Muscle of arm (tissue), 14 donors: ENCODE measurements at places on chromosomes 2 and 18. TPM values are rescaled to one million over a fixed set of nuclear protein-coding genes. Genes with fewer than 3 reads are reported as not detected.

DNA sequence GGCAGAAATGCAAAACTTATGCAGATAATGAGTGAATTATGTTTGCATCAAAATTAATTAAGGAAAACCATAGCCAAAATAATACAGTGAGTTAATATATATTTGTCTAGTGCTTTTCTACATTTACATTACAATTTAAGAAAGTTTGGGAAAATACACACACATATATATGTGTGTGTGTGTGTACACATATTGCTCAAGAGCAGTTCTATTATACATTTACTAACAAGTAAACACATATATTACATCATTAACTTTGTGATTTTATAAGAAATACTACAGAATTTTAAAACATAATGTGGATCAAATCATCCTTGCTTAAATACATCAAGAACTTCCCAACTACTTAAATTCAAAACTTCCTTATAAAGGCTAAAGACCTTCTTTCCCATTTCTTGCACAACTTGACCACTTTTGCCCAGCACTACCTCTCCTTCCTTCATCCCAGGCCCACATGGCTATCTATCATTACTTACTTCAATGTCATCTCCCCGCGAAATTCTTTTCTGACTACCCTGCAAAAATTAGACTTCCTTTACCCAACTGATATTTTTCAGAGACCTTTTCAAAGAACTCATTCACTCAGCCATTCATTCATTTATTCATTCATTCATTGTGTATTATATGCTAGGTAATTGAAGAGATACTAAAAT is 68.4 kb downstream of the COL5A2 start:
- no peak for DNase-seq

GRCh38 chr2:188880740-188881139 is 93.4 kb upstream of the COL3A1 start:
- no peak for DNase-seq

- no peak for DNase-seq
These were observed 271.2 kb upstream of the SETBP1 start for GRCh38 chr18:44409515-44409914.

DNA sequence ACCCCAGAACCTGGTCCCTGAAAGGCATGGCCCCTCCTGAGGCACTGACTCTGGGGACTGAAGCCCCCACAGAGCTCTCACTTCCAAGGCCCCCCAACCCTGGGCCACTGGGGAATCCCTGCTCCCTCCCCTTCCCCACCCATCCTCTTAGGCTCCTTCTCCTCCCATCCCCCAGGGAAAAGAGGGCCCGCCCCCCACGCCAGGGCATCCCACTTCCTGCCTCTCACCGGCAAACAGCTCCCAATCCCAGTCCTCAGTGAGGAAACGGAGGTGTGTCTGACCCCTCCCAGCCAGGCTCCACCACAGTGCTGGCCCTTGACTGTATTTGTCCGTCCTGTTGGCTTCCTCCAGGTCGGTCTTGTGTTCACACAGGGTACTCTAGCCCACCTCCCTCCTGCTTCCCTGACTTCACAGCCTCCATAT is 35.0 kb upstream of the PTMA start:
- no peak for DNase-seq

GRCh38 chr2:203908066-203908796 is 28.3 kb upstream of the ICOS start:
- DNase-seq: no peak

DNA sequence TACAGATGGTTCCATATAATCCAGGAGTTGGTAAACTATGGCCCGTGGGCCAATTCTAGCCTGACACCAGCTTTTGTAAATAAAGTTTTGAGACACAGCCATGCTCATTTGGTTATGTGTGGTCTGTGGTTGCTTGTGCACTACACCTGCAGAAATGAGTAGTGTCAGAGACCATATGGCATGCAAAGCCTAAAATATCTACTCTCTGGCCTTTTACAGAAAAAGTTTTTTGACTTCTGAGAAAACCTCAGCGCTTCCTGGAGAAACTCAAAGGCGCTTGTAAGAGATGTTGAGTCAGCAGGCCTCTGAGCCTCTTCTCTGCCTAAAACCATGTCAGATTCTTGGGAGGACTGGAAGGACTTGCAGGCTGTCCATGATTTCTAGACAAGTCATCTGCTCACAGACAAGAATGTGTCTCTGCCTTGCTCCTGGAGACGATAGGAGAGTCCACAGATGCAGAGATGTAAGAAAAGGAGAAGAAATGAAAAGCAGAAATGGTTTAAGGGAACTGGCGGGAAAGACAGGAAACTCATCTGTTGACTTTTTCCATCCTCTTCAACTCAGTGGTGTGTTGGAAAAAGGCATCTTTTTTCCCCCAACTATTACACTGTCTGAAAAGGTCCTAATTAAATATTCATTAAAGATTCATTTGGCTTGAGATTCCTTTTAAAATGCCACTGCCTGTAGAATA is 5.2 kb downstream of the TTC39C start:
- DNase-seq: no peak

DNA sequence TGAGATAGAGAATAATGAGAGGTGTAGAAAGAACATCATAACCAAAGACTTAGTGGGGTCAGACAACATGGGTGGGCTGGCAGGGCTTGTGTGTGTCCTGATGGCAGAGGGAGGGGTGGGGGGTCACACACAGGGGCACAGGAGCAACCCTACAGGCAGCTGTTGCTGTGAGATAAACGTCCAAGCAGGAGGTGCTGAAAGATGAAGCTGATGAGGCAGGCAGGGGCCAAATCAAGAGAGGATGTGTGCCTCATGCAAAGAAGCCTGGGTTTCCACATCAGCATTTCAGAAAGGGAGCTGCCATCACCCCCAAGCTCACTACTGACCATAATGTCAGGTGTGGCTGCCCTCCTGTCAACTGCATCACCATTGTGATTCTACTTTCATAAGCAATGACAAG is 16.0 kb upstream of the SKA1 start:
- no peak for DNase-seq

GRCh38 chr2:226771067-226771466 is 28.6 kb downstream of the IRS1 start:
- no peak for DNase-seq

GRCh38 chr18:11324956-11325882 is 175.8 kb upstream of the PIEZO2 start:
- no peak for DNase-seq

DNA sequence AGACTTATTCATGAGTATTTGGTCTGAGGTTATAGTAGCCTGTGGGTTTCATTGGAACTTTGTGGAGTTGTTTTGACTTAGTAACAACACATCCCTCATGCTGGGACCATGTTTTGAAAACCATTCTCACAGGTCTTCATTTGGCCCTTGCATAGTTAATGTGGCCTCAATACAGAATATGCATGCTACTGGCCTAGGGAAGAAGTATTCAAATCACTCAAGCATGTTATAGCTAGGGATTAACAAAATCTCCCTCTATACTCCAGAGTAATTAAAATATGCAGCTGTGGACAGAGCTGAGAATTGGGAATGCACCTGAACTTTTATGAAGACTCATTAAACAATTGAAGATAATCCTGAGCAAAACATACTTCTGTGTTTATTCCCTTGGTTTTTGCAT is 325.5 kb upstream of the CHAC2 start:
- no peak for DNase-seq

- no peak for DNase-seq
These were observed 78.9 kb downstream of the MAP4K4 start for GRCh38 chr2:101776172-101777043.

GRCh38 chr2:24214880-24215279 is 40.0 kb downstream of the FAM228A start:
- no peak for DNase-seq

DNA sequence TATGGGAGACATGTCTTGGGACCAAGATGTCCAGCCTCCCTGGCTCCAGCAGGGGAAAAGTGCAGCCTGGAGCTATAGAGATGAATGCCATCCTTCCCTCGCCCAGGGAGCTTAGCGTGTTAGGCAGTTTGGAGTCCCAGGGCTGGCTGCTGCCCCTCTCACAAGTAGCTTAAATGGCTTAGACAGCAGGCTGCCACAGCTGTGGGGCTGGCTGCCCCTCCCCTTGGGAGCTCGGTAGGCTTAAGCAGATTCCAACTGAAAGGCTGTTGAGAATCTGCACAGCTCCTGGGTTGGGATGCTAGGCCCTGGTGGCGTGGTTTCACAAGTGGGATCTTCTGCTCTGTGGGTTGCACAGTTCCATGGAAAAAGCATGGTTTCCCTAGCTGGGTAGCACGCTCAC is 940.5 kb upstream of the DDX18 start:
- no peak for DNase-seq

DNA sequence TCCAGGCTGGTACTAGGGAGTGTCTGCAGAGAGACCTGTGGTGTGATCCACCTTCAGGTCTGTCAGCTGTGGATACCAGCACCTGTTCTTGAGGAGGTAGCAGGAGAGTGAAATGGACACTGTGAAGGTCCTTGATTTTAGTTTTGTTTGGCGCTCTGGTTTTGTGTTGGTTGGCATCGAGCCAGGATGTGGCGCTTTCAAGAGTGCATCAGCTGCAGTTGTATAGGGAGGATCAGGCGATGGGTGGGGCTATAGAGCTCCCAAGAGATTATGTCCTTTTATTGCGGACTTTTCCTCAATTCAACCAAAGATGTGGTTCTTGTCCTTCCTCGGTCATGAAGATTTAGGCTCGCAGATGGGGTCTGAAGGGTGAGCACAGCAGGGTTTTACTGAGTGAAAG is 37.5 kb downstream of the SLC39A10 start:
- no peak for DNase-seq

DNA sequence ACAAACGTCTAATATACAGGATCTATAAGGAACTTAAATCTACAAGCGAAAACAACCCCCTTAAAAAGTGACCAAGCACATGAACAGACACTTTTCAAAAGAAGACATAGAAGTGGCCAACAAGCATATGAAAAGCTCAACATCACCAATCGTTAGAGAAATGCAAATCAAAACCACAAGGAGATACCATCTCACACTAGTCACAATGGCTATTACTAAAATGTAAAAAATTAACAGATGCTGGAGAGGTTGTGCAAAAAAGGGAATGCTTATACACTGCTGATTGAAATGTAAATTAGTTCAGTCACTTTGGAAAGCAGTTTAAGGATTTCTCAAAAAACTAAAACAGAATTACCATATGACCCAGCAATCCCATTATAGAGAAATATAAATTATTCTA is 1148.5 kb upstream of the FAM98A start:
- DNase-seq: no peak

- no peak for DNase-seq
These were observed 365.9 kb upstream of the MEX3C start for GRCh38 chr18:51563396-51563795.

DNA sequence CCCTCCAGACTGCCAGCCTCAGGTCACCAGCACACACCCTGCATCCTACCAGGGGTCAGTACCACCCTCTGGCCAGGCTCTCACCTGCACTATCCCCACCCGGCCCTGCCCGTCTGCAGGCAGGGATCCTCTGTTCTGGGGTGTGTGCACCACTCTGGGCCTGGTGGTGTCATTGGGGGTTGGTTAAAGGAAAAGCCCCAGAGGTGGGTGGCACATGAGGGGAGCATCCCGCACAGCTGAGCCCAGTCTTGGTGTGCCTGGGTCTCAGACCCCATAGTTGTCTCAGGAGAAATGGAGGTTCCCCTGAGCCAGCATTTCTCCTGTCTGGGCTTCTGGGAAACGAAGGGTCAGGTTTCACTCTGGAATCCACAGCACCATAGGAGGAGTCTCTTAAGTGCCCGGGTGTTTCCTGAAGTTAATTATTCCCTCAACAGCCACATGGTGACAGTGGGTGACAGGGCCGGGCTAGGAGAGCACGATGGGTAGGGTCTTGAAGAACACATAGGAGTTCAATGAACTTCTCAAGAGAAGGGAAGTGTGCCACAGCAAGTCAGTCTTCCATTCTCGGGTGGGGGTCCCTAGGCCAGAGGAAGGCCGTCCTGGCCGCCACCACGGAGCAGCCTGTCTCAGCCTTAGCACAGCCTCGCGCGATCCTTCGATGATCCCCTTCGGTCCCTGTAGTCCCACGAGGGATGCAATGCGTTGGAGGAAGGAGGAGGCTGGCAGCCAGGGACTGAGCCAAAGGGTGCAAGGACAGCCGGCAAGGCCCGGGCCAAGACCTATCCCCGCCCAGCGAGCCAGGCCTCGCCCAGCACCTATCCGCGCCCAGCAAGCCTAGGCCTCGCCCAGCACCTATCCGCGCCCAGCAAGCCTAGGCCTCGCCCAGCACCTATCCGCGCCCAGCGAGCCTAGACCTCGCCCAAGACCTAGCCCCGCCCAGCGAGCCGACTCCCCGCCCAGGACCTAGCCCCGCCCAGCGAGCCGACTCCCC is 1.1 kb upstream of the FARP2 start:
- peak; percentile 28 for DNase-seq

- DNase-seq: no peak
These were observed 114.9 kb downstream of the CD8B2 start for GRCh38 chr2:106602042-106602441.

DNA sequence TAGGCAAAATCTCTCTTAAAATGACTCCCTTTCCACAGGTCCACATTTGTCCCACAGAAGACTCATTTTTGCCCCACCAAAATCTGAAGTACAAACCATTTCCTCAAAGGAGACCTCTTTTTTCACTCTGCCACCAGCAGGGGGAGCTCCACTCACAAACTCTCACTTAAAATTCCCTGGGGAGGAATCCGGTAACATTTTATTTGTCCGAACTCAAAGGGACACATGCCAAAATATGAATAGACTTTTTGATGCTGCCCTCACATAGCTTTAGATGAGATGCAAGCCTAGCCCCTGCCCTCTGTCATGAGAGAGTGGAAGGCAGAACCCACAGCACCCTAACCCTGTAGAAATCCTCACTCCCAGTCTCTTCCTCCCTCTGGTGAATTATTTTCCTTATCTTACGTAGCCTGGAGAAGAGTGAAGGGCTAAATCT is 57.1 kb downstream of the RMDN2 start:
- DNase-seq: peak; percentile 59

- DNase-seq: no peak
These were observed 425.3 kb downstream of the THSD7B start for GRCh38 chr2:137190411-137191195.

- no peak for DNase-seq
These were observed 135.9 kb downstream of the ZNF407 start for GRCh38 chr18:74733598-74733997.

GRCh38 chr18:75809151-75809925 is 381.8 kb upstream of the SMIM21 start:
- DNase-seq: no peak

GRCh38 chr2:190382851-190383250 is 25.3 kb upstream of the MFSD6 start:
- peak; percentile 29 for DNase-seq

GRCh38 chr2:239638376-239638775 is 237.6 kb upstream of the HDAC4 start:
- DNase-seq: no peak

GAD1 gene
- polyA plus RNA-seq: 2.7 TPM

ROCK1 gene
- polyA plus RNA-seq: 40.4 TPM

UBR3 gene
- polyA plus RNA-seq: 49.5 TPM

ANKRD30BL gene
- polyA plus RNA-seq: not detected

ACTG2 gene
- polyA plus RNA-seq: 4.6 TPM

ACOXL gene
- 0.27 TPM for polyA plus RNA-seq

OTOS gene
- not detected for polyA plus RNA-seq

EVX2 gene
- polyA plus RNA-seq: not detected

MYO5B gene
- polyA plus RNA-seq: 3.8 TPM

RPRM gene
- 5.0 TPM for polyA plus RNA-seq

MAP3K19 gene
- not detected for polyA plus RNA-seq

ASTL gene
- 0.21 TPM for polyA plus RNA-seq

DPYSL5 gene
- polyA plus RNA-seq: 18.4 TPM
